Diencephalon (tissue), 1 donor: ENCODE measurements at places on chromosomes 13 and 19. TPM values are rescaled to one million over a fixed set of nuclear protein-coding genes. Genes with fewer than 3 reads are reported as not detected.

TMPRSS9 gene
- total RNA-seq = 0.23 TPM

COX6B1 gene
- 199 TPM for total RNA-seq

SIAH3 gene
- total RNA-seq = 5.3 TPM

CRB3 gene
- 1.6 TPM for total RNA-seq

IL12RB1 gene
- total RNA-seq = 0.69 TPM
